Activated naive CD4-positive, alpha-beta T cell (primary cell): ENCODE measurements at places on chromosomes 5 and 9.

GRCh38 chr5:133801955-133802751 is 166.3 kb downstream of the C5orf15 start:
- DNase-seq, result no peak

- no peak for DNase-seq
Observed at GRCh38 chr9:135075234-135076142, 12.0 kb upstream of the OLFM1 start.

- DNase-seq, result no peak
Observed at GRCh38 chr5:129718471-129719090, 29.3 kb upstream of the MINAR2 start.

DNA sequence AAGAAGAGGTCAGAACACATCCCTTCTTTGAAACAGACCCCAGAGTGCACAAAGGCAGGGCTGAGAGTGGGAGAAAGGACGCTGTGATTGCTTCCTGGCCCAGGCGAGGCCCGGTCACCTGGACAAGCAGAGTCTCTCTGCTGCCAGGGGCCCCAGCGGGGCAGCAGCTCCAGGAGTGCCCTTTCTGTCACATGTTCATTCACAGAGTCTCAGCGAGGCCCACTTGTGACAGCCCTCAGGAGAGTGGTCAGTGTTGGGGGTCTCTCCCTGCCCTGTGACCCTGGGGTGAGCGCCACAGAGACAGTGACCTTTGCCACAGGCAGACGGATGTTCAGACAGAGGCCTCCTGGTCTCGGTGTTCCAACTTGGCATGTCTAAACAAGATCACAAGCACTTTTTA is 130.2 kb upstream of the IRX4 start:
- DNase-seq, result no peak

GRCh38 chr5:172490514-172491461 is 36.5 kb upstream of the SH3PXD2B start:
- DNase-seq, result no peak

DNA sequence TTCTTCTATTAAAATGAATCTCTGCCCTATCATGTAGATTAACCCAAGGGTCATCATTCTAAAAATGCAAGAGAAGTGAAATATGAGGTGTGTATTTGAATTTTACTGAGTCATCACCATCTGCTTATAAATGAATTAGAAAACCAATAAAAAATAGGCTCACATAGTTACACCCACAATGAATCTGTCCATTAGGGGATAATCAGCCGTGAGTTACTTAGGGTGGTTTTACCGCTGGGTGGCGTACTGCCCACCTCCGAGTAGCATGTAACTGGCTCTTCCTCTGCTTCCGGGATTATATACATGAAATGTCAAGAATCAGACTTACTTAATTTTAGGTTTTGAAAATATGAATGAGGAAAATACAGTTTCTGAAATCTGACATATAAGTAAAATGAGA is 332.9 kb upstream of the CCNG1 start:
- no peak for DNase-seq

DNA sequence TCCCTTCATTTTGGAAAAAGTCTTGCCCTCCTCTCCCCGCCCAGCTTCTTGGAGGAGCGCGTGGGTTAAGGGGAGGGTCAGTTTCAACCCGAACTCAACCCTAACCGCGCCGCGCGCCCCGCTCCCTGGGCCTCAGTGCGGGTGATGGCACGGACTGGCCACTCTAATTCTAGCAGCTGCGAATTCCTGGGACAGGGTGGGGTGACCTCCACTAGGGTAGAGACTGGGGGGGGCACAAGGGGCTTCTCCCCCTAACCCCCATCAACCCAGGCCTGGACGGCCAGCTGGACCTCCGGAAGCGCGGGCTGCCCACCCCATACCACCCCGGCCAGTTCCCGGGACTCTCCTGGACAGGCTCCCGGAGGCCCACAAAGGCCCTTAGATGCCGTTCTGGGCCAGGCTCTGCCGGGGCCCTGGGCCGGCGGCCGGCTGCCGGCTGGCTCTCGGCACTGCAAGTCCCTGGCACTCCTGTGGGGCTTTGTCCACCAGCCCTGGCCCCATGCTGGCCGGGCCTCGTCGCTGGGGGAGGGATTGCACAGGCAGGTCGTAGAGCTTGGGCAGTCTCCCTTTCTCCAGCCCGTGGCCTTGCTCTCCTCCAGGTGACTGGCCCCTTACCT is 7.2 kb upstream of the PSD2 start:
- DNase-seq, result no peak

DNA sequence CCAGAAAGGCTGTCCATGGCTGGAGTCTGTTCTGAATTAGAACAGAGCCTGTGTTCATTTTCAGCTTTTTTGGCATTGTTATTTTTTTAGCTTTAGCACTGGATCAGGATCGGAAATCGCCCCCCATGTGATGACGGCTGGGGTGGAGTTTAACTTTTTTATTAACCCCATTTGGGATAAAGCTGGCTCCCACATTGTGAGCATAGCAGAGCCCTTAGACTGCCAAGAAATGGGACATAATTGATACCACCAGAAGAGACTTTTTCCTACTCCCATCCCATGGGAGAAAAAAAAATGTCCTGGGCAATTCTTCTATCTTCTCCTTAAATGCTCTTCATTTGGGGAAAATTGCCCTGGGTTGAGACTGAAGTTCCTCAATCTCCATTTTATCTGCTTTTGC is 52.4 kb downstream of the SLIT3 start:
- no peak for DNase-seq

GRCh38 chr9:106074006-106074405 is 379.7 kb downstream of the TMEM38B start:
- DNase-seq, result no peak

- no peak for DNase-seq
Observed at GRCh38 chr9:126630458-126631237, 16.9 kb downstream of the LMX1B start.

DNA sequence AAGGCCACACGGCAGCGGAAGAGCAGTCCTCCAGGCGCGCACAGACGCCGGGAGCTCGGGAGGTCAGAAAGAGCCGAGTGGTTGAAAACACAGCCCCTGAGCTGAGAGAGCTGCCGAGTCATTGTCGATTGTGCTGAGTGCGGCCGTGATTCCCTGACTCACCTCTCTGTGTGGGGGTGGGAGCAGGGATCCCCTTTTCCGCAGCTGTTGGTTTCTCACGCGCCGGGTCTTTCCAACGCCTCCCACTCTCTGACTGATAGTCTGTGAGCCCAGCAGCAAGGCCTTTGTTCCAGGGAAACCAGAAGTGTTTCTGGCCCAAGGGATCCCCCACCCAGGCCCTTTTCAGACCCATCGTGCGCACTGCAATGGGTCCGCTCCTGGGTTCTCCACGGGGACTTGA is 97.3 kb downstream of the MRPL36 start:
- no peak for DNase-seq

DNA sequence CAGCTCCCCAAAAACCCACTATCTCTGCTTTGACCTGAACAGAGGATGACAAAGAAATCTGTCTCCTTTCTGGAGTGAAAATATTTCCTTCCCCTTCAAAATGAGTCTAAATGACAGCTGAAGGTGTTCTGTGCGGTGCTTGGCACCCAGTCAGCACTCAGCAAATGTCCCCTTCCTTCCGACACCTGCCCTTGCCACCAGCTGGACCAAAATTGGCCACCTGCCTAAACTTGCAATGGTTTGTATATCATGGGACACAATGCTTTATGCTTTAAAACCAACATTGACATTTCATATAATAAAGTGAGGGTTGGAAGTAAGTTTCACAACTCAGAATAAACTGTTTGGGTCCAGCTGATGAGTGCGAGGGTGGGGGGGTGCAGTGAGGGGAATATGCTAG is 7.5 kb upstream of the TTC1 start:
- DNase-seq, result no peak
